ENCODE measurements at places on chromosomes 5 and 9.

DNA sequence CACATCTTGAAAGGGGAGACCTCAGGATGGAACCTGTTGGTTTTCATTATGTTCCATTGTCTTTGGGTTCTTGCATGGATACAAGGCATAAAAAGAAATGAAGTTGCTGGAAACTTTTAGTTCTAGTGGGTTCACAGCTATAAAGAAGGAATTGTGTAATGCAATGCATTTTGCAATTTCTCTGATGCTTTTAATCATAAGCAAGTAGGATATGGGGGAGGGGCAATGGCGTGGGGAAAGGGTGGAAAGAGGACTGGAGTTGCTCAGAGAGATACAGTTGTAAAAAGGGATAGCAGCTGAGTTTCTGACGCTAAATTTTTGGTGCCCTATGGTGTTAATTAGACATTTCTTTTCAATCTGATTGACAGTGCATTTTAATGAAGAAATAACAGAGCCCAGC lies 88.6 kb upstream of the FANCC start:
- no peak for DNase-seq

DNA sequence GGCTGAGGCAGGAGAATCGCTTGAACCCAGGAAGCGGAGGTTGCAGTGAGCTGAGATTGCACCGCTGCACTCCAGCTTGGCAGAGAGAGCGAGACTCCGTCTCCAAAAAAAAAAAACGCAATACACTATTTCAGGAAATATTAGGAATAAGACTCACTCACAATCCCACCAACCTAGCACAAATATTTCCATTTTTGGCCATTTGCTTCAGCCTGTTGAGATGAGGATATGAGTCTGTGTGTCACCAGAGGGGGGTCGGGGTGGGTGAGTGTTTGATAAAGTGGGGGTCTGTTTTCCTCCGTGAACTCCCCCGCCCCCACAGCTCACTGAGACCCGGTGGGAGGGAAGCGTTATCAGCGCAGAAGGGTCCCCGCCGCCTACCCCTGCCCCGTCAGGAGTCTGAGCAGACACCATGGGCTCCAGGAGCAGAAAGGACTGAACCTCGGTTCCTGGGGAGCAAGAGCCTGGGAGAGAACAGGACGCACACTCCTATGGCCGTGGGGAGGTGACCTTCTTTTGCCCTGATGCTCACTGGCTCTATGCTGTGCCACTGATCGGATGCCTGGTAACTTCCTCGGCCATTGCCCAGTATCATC lies 153.8 kb upstream of the PHYKPL start:
- no peak for DNase-seq

DNA sequence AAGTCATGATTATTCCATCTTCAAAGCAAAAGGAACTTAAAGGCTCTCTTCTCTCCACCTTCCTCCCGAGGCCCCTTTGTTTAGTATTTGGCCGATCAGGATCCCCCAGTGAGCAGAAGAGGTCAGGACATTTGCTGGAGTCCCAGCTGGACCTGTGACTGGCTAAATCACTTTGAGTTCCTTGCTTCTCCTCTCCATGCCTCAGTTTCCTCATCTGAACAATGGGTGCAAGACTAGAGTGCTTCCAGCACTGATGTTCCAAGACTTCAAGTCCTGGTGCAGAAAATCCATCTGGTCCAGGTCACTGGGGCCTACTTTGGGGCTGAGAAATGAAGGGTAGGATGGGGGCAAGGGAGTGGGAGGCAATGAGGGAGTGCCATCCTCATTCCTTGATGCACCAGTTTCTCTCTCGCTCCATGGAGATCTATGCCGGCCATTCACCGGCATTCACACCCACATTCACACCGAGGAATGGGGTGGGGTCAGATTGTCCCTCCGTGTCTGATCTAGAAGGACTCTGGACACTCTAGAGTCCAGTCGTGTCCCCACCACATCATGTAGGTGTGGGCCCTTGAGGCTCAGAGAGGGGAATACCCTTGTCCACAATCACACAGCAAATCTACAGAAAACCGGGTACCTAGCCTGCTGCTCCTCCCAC lies 38.7 kb upstream of the IL17B start:
- no peak for DNase-seq

- no peak for DNase-seq
Measured at GRCh38 chr9:112867275-112867991, 23.2 kb downstream of the SLC46A2 start.

DNA sequence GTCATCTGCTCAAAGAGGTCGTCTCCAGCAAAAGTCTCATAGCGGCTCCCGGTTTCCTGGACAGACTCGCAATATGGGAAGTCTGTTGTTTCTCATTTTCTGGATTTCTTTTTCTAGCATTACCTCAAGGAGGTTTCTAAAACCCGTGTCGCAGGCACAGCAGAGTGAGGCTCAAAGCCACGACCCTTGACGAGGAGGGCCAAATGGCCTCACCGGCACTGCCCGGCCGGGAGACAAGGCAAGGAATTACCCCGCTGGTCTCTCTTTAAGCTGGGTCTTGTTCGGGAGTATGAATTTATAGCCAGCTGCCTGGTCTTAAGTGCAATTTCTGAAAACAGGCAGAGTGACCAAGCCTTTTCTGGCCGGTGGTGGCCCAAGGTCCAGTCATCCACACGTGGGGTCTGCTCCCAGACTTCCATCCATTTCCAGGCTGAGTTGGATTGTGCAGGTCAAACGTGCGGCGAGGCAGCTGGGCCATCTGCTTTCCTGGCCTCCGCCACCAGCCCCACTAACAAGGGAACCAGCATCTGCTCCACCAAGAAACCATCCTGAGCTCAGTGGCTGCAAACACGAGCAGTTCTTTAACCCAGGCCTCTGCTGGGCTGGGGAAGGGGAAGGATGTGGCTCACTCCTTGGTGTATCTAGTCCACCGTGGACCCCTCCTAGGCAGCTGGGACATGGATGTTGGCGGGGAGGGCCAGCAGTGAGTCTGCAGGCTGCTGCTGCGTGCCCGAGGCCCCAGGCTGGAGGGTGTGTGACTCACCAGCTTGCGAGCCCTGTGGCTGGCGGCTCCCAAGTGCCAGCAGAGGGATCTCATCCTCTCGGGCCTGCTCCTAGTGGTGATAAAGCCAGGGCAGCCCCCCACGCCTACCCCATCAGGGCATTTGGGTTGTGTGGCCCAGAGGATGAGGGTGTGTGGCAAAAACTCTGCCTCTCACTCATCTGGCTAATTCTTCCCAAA lies 55.6 kb upstream of the COL5A1 start:
- no peak for DNase-seq

GRCh38 chr9:94153905-94154304 lies 69.6 kb downstream of the PTPDC1 start:
- no peak for DNase-seq

- no peak for DNase-seq
Measured at GRCh38 chr5:38105231-38105570, 153.2 kb upstream of the EGFLAM start.

DNA sequence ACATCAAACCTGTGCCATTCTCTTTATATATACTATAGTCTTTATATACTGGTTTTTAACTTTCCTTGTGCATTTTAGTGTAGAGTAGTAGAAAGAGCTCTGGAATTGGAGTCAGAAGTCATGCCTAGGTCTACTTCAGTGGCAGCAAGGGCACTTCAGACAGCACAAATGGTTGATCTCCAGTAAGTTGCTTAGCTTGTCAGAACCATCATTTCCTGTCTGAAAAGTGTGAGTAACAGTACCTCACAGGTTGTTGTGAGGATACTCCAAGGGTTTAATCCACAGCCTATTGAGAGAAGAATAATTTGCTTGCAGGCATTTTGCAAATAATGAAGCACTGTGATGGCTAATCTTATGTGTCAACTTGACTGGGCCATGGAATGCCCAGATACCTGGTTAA lies 95.8 kb upstream of the NR4A3 start:
- no peak for DNase-seq

GRCh38 chr9:83959061-83959460 lies 21.0 kb downstream of the HNRNPK start:
- no peak for DNase-seq

DNA sequence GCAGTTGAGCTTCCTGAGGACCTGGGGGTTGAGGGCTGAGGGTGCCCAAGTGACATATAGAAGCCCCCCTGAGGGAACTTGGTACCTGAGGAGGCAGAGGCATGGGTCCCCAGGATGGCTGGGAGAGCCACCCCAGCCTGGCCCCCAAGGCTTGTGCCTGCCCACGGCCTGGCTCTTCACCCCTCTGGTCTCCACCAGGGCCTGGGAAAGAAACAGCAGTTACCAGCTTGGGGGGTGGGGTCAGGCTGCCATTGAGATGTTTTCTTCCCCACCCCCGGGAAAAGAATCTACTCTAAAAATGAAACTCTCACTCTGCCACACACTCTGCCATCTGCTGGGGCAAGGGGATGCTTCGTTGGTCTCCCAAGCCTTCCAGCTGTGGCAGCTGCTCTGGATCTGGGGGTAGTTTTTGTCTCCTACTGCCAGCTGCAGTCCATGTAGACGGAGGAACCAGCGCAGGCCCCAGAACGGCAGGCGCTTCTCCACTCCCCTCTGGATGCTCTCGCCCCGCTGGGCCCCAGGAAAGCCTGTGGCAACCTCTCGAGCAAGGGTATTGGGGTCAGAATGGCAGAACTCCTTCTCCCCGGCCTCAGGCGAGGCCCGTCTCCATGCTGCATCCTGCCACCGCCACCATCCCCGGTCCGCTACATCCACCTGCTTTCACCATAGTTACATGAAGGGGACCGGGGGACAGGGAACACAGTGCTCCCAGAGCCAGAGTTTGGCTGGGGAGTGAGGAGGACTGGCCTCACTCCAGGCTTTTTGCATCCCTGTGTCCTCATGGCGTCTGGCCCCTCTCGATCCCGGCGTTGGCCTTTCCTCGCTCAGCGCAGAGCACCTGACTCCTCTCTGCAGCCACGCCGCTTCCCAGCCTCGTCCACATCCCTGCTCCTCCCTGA lies 123.5 kb downstream of the DAB2IP start:
- no peak for DNase-seq

GRCh38 chr5:172612771-172613170 lies 28.3 kb upstream of the NEURL1B start:
- DNase-seq, result no peak

DNA sequence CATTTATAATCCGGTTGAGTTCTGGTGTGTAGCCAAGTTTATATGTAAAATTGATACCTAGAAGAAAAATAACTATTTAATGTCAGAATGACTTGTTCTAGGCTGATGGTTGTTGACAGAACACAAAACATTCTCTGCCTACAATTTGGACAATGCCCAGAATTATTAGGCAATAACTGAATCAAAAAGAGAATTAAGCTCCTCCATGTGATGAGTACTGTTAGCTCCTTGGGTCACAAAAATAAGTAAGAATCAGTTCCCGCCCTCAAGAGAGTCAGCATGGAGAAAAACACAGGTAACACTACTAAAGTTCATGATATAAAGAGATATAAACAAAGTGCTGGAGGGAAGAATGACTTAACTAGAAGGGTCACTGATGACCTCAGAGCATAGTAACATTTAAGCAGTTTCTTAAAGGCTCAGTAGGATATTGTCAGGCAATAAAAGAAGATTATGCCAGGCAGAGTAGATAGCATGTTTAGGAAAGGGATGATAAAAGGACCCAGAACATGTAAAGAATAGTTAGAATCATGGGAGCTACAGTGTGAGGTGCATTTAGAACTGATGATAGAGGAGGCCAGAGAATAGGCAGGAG lies 200.5 kb upstream of the ACTBL2 start:
- no peak for DNase-seq
